Fibroblast of lung (primary cell): ENCODE measurements at places on chromosomes 16 and 17. TPM values are rescaled to one million over a fixed set of nuclear protein-coding genes. Genes with fewer than 3 reads are reported as not detected.

PAGR1 gene
- 10.7 and 12.1 TPM in 2 replicates for total RNA-seq

ENGASE gene
- 14.9 and 15.9 TPM in 2 replicates for total RNA-seq

ZG16B gene
- not detected in 2 replicates for total RNA-seq

CSH1 gene
- total RNA-seq, result not detected in 2 replicates

SLFN12L gene
- total RNA-seq, result 0.17 and 0.26 TPM in 2 replicates

PRSS21 gene
- 0.17 and 0.77 TPM in 2 replicates for total RNA-seq

TBKBP1 gene
- 11.3 and 11.6 TPM in 2 replicates for total RNA-seq

SLC39A11 gene
- total RNA-seq, result 21.1 and 27.4 TPM in 2 replicates

PRAC2 gene
- not detected in 2 replicates for total RNA-seq

KRT32 gene
- under 0.01 TPM in 2 replicates for total RNA-seq

PIRT gene
- total RNA-seq, result not detected in 2 replicates

OSBPL7 gene
- total RNA-seq, result 5.4 and 7.1 TPM in 2 replicates

ATP2A3 gene
- total RNA-seq, result 5.9 and 12.4 TPM in 2 replicates

CCDC78 gene
- 1.0 and 1.8 TPM in 2 replicates for total RNA-seq

ATP2A1 gene
- total RNA-seq, result 0.26 and 0.33 TPM in 2 replicates

ARMC7 gene
- total RNA-seq, result 2.8 and 3.1 TPM in 2 replicates

PYDC1 gene
- not detected in 2 replicates for total RNA-seq

STX1B gene
- 1.3 and 2.1 TPM in 2 replicates for total RNA-seq

ACSM2A gene
- total RNA-seq, result not detected in 2 replicates

ENPP7 gene
- not detected in 2 replicates for total RNA-seq

CHRNE gene
- 0.51 and 0.66 TPM in 2 replicates for total RNA-seq

CARD14 gene
- 0.17 and 0.26 TPM in 2 replicates for total RNA-seq

ZG16 gene
- total RNA-seq, result not detected in 2 replicates

PRSS36 gene
- 0.17 TPM in 1 of 2 replicates, not detected in the other for total RNA-seq

SPN gene
- not detected in 2 replicates for total RNA-seq

TNFRSF17 gene
- total RNA-seq, result not detected in 2 replicates

NTN1 gene
- 0.51 and 3.1 TPM in 2 replicates for total RNA-seq

LPO gene
- not detected in 2 replicates for total RNA-seq

MPP2 gene
- total RNA-seq, result 1.3 and 2.1 TPM in 2 replicates

ABR gene
- 84.7 and 91.9 TPM in 2 replicates for total RNA-seq

MT1G gene
- 11.6 and 16.4 TPM in 2 replicates for total RNA-seq

HOXB8 gene
- total RNA-seq, result 0.33 and 0.51 TPM in 2 replicates

ANKFN1 gene
- total RNA-seq, result 0.26 TPM in 1 of 2 replicates, not detected in the other

VWA3A gene
- 0.17 TPM in 1 of 2 replicates, not detected in the other for total RNA-seq

ODAD4 gene
- total RNA-seq, result 0.99 and 1.3 TPM in 2 replicates

CCL17 gene
- total RNA-seq, result not detected in 2 replicates

PRR35 gene
- not detected in 2 replicates for total RNA-seq

NR1D1 gene
- total RNA-seq, result 1.8 and 5.3 TPM in 2 replicates

SGCA gene
- total RNA-seq, result 4.1 and 4.3 TPM in 2 replicates

NLRP1 gene
- total RNA-seq, result 11.8 and 22.1 TPM in 2 replicates

NLRC3 gene
- total RNA-seq, result under 0.01 and 0.17 TPM in 2 replicates

CCL14 gene
- total RNA-seq, result not detected in 2 replicates

KRTAP9-8 gene
- total RNA-seq, result not detected in 2 replicates

GDE1 gene
- total RNA-seq, result 52.1 and 74.3 TPM in 2 replicates

ATAD5 gene
- 0.77 and 0.83 TPM in 2 replicates for total RNA-seq

KRT40 gene
- not detected in 2 replicates for total RNA-seq

TBC1D3C gene
- total RNA-seq, result 1.3 TPM in 1 of 2 replicates, not detected in the other

CLEC18A gene
- total RNA-seq, result under 0.01 and 0.33 TPM in 2 replicates

CCDC154 gene
- 0.50 and 0.51 TPM in 2 replicates for total RNA-seq

ZNF785 gene
- total RNA-seq, result 6.6 and 8.7 TPM in 2 replicates

TP53TG3B gene
- not detected in 2 replicates for total RNA-seq

FAM171A2 gene
- total RNA-seq, result 5.0 and 6.4 TPM in 2 replicates

CDH3 gene
- total RNA-seq, result 0.26 TPM in 1 of 2 replicates, not detected in the other

CACNG5 gene
- not detected in 2 replicates for total RNA-seq
